RPMI8226 (cell line): ENCODE measurements at places on chromosomes 5 and 9.

DNA sequence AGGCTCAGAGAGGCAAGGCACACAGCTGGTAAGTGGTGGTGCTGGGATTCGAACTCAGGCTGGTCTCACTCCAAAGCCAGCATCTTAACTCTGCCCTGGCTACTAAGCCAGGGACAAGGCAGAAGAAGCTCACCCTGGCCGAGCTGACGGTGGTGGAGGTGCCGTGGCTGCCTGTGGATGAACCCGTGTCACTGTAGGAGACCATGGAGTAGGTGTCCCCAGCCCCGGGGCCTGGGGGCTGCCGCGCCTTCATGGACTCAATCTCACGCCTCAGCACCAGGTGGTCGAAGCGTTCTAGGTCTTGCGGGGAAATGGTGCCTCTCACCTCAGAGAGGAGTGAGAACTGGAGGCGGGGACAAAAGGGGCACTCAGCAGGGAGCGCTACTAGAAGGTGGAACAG is 35.4 kb upstream of the AKNA start:
- DNase-seq, result no peak

GRCh38 chr5:41812156-41812555 is 58.1 kb downstream of the OXCT1 start:
- no peak for DNase-seq

DNA sequence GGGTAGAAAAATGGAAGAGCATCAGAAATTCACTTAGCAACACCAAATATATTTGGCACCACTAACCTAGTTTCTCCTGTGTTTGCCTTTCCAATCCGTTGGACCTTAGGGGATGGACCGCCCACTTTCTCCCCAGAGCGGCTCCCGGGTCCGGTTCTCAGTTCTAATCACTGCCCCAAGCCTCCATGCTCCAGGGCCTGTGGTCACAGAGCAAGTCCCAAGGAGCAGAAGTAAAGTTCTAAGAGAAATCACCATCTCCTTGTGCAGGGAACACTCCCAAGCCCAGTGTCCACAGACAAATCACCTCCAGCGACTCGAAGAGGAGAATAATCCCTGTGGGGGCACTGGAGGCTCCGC is 728 bp upstream of the SLC1A1 start:
- no peak for DNase-seq

GRCh38 chr9:32264170-32264864 is 120.1 kb upstream of the ACO1 start:
- DNase-seq, result no peak

- DNase-seq, result peak; percentile 11
These were observed 138.4 kb downstream of the GADD45G start for GRCh38 chr9:89743216-89743572.

- DNase-seq, result peak; percentile 49
These were observed 121.0 kb upstream of the RGS7BP start for GRCh38 chr5:64384765-64385164.

- DNase-seq, result no peak
These were observed 5.7 kb downstream of the LCN1 start for GRCh38 chr9:135526730-135527571.

GRCh38 chr9:6183227-6183551 is 32.4 kb upstream of the IL33 start:
- DNase-seq, result no peak
